NCI-H524 (cell line): ENCODE measurements at places on chromosomes 3 and 15.

DNA sequence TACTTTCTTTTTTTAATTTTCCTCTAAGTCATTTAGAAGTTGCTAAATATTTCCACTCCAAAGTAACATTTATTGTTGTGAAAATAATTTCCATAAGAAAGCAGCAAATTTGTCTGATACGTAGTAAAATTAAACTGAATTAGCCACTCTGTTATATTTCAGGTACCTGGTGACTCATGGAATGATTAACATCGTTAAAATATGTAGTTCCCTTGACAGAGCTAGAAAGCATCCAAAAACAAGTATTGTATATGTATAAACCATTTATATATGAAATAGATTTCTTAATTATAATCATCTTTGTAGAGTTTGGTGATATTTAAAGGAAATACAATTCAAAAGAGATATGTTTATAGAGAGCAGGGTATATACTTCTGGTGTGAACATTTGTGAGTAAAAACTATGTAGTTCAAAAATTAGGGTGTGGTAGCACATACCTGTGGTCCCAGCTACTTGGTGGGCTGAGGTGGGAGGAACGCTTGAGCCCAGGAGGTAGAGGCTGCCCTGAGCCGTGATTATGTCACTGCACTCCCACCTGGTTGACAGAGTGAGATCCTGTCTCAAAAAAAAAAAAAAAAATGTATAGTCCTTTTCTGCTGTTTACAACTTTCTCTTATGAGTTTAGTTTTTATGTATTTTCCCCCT lies 36.6 kb downstream of the ATP11B start:
- no peak for DNase-seq

DNA sequence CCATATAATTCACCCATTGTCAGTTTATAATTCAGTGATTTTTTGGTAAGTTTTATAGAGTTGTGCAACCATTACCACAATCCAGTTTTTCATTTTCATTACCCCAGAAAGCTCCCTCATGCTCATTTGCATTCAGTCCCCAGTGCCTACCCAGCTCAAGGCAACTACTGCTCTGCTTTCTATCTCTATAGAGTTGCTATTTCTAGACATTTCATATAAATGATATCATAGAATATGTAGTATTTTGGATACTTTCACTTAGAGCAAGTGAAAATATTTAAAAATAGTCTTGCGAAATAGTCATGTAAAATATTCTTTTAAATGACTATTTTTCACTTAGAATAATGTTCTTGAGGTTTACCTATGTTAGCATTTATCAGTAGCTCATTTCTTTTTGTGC lies 42.1 kb downstream of the ZNF654 start:
- DNase-seq = no peak

GRCh38 chr15:31177951-31178350 lies 76.4 kb upstream of the TRPM1 start:
- no peak for DNase-seq

- no peak for DNase-seq
These were observed 37.7 kb downstream of the ZIC4 start for GRCh38 chr3:147368561-147369221.

DNA sequence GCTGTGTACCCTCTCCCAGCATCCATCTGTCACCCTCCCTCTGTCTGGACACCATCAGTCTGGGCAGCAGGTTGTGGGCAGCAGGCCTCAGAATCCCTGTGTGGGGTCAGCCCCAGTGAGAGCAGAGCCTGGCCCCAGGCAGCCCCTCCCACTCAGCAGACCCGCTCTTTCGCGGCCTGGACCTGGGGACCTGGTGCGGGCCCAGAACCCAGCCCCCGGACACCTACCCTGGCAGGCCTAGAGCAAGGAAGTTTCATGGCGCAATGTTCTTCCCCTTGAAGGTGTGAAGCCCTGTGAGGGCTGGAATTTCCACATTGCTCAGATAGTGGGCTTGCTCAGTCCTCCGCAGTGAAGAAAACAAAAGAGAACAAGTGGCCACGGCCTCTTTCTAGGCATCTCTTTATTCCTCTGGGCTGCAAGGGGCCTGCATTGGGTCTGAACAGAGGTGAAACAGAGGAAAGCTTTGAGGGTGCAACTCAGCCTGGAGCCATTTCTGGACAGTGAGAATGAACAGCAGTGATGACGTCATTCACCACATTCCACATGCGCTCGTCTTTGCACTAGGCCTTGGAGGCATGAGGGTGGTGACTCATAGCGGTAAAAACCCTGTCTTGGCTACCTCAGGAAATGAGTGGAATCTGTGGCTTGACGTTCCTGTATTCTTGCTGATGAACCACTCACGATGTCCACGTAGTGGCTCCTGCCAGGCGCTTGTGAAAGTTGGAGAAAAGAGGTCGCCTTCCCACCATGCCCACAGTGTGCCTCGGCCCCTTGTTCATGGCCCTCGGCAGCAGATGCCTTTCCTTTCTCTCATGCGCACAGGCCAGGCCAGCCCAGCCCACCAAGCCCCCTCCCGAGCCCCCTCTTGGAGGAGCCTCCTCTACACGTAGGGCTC lies 66.1 kb downstream of the SLC30A4 start:
- DNase-seq = peak; percentile 14
